A549 treated with DMSO at 1 μM for 4 hours (cell line): ENCODE measurements at places on chromosomes 2 and 18. TPM values are rescaled to one million over a fixed set of nuclear protein-coding genes. Genes with fewer than 3 reads are reported as not detected.

The KIF1A gene
- total RNA-seq, result 0.62 to 0.84 TPM (median 0.78 TPM) in 5 replicates

The REG3A gene
- not detected in 5 replicates for total RNA-seq

The SERPINE2 gene
- total RNA-seq, result 190 to 262 TPM (median 218 TPM) in 5 replicates

The HOXD1 gene
- 0.12 to 0.28 TPM (median 0.26 TPM) in 5 replicates for total RNA-seq

The STPG4 gene
- not detected in 5 replicates for total RNA-seq
